ENCODE measurements at places on chromosomes 13 and 19.

GRCh38 chr13:97116754-97117153, 105.4 kb upstream of the MBNL2 start:
- DNase-seq, result peak; percentile 26

- no peak for DNase-seq
Measured at GRCh38 chr19:35329323-35329722, 336 bp downstream of the CD22 start.

DNA sequence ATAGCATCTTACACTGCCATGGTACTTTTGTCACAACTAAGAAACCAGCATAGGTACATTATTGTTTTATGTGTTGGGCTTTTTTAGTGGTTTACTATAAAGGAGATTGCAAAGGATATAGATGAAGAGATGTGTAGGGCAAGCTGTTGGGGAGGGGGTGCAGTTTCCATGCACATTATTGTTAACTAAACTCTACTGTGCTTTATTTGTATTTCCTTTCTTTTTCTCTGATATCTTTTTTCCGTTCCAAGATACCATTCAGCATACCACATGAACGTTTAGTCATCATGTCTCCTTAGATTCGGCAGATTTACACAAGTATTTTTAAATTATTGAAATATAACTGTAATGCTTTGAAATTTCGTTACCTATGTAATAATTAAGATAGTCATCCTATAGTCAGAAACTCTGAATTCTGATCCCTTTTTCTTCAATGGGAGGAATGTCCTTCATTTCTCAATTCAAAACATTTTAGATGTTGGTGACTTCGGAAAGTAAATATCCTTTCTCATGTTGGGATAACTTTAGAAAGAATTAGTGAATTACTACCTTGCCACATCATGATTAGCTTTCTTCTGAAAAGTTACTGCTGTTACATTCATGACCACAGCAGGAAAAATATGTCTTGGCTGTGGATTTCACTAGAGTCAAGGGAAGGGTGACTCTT, 82.8 kb downstream of the FRY start:
- DNase-seq, result no peak

GRCh38 chr13:20689291-20689690, 14.2 kb upstream of the IL17D start:
- no peak for DNase-seq

- DNase-seq, result no peak
Measured at GRCh38 chr13:22161871-22162270, 491.0 kb downstream of the FGF9 start.

Measured in NCI-H2029 treated with DMSO at 0.1 percent for 48 hours (cell line).